ENCODE measurements at places on chromosomes 4 and X. TPM values are rescaled to one million over a fixed set of nuclear protein-coding genes. Genes with fewer than 3 reads are reported as not detected.

Gene NEUROG2
- total RNA-seq, result not detected

Gene FRMPD3
- total RNA-seq, result under 0.01 TPM

Gene ADAM29
- total RNA-seq, result not detected

Gene SERPINA7
- not detected for total RNA-seq

Gene ZXDB
- total RNA-seq, result 18.5 TPM

Gene PLAC8
- total RNA-seq, result 0.68 TPM

Gene TAF7L
- under 0.01 TPM for total RNA-seq

Gene ASB9
- total RNA-seq, result not detected

Gene ADH1B
- total RNA-seq, result not detected

Gene BMPR1B
- total RNA-seq, result 6.5 TPM

Gene UGT2B17
- total RNA-seq, result under 0.01 TPM

Gene MAMLD1
- total RNA-seq, result under 0.01 TPM

Gene GUCY1B1
- total RNA-seq, result 1.4 TPM

Gene SLC9A7
- 24.3 TPM for total RNA-seq

Gene VEGFD
- 0.21 TPM for total RNA-seq

Gene CYP2U1
- 9.4 TPM for total RNA-seq

Gene MND1
- 1.7 TPM for total RNA-seq

Gene ZNF674
- total RNA-seq, result 10.4 TPM

Gene ASB5
- total RNA-seq, result not detected

Gene TEX13B
- not detected for total RNA-seq

Gene TCEAL2
- not detected for total RNA-seq

Gene MAGEA8
- not detected for total RNA-seq

Gene PQBP1
- 131 TPM for total RNA-seq

Gene CCNI
- 215 TPM for total RNA-seq

Gene RPA4
- total RNA-seq, result 0.34 TPM

Gene SCML2
- 1.0 TPM for total RNA-seq

Gene SHISA3
- not detected for total RNA-seq

Gene MID2
- 31.2 TPM for total RNA-seq

Gene LRP2BP
- 0.43 TPM for total RNA-seq

Gene SYN1
- 0.07 TPM for total RNA-seq

Gene MAGEA2
- not detected for total RNA-seq

Gene FGFBP2
- total RNA-seq, result not detected

Gene TRIML2
- total RNA-seq, result under 0.01 TPM

Gene TMEM156
- 3.8 TPM for total RNA-seq

Gene GAGE12E
- total RNA-seq, result not detected

Gene SAGE1
- total RNA-seq, result not detected

Gene SCML1
- 10.9 TPM for total RNA-seq

Gene TAPT1
- total RNA-seq, result 20.2 TPM

Gene SLC6A14
- 19.8 TPM for total RNA-seq

Gene ASB11
- total RNA-seq, result not detected

Gene GPAT3
- 8.9 TPM for total RNA-seq

Gene CFAP99
- total RNA-seq, result not detected

Gene RIPPLY1
- total RNA-seq, result not detected

Gene GAGE13
- not detected for total RNA-seq

Gene DOK7
- total RNA-seq, result 2.7 TPM

Gene SPACA5
- total RNA-seq, result not detected

Gene VEGFC
- total RNA-seq, result 9.9 TPM

Gene UCP1
- total RNA-seq, result not detected

Gene PPP4R3C
- not detected for total RNA-seq

Gene RHOXF1
- total RNA-seq, result not detected

Gene PCDH7
- 19.8 TPM for total RNA-seq

Gene DYNLT3
- 51.5 TPM for total RNA-seq

Gene GAGE2A
- not detected for total RNA-seq

Gene SUPT20HL2
- total RNA-seq, result not detected

Gene HAUS7
- 8.2 TPM for total RNA-seq

Gene AFM
- total RNA-seq, result not detected
